Ovary (tissue), 10 donors: ENCODE measurements at places on chromosomes 7 and 10.

GRCh38 chr7:44267719-44268421 lies 57.5 kb downstream of the CAMK2B start:
- H3K4me3 ChIP-seq = no peak overlapping the region
- H3K27me3 ChIP-seq = no peaks in the 10 kb centered on the region
- no peak overlapping the region for H3K27ac ChIP-seq
- no peaks in the 10 kb centered on the region for H3K36me3 ChIP-seq
- H3K4me1 ChIP-seq = no peaks in the 10 kb centered on the region
- DNase-seq = no peak

GRCh38 chr10:11667756-11668155 lies 56.3 kb upstream of the USP6NL start:
- H3K27ac ChIP-seq = no peak overlapping the region
- peaks cover 7% of the 10 kb centered on the region for H3K4me1 ChIP-seq
- H3K4me3 ChIP-seq = no peak overlapping the region
- no peaks in the 10 kb centered on the region for H3K36me3 ChIP-seq

DNA sequence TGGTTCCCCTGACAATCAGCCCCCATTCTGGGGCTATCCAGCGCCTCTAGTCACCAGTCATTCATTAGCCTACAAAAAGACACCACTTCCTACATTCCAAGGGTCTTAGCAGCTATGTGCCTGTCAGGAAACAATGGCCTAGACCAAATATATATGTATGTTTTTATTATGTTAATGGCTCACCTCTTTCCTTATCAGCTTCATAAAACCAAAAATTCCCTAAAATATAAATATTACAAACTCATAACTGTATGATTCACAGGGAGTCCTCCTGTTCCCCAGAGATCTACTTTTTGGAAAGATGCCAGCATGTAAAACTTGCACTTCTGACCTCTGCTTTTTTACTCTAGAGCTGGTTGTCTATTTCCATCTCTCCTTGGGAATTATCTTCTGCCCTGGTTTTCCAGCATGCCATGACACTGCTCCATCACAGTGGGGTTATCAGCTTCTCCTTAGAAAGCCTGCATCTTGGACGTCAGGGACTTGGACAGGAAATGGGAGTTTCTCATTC lies 79.2 kb downstream of the ABCA13 start:
- H3K4me3 ChIP-seq = no peak overlapping the region
- H3K27me3 ChIP-seq = no peaks in the 10 kb centered on the region
- no peaks in the 10 kb centered on the region for H3K36me3 ChIP-seq
- H3K27ac ChIP-seq = no peak overlapping the region
- H3K4me1 ChIP-seq = no peaks in the 10 kb centered on the region

DNA sequence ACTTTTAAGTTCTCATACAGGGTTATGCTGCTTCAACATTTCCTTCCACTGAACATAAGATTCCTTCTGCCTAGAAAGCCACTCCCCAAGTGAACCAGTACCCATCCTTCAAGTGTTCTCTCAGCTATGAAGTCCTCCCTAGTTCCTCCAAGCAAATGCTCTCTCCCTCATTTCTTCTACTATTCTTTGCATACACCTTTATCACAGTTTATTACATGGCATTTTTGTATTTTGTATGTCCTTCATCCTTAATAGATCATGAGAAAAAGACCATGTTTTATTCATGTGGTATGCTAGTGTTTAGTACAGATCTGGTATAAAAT lies 1.9 kb downstream of the SYPL1 start:
- no peaks in the 10 kb centered on the region for H3K36me3 ChIP-seq
- H3K27ac ChIP-seq = no peak overlapping the region
- H3K4me3 ChIP-seq = peak overlapping the region; percentile 71
- no peaks in the 10 kb centered on the region for H3K27me3 ChIP-seq
- DNase-seq = no peak
- H3K4me1 ChIP-seq = peaks cover 9% of the 10 kb centered on the region

GRCh38 chr10:32187686-32188085 lies 131.5 kb upstream of the KIF5B start:
- DNase-seq = no peak
- no peaks in the 10 kb centered on the region for H3K27me3 ChIP-seq
- no peaks in the 10 kb centered on the region for H3K36me3 ChIP-seq
- H3K4me1 ChIP-seq = no peaks in the 10 kb centered on the region
- H3K27ac ChIP-seq = no peak overlapping the region
- no peak overlapping the region for H3K4me3 ChIP-seq
